T-cell (primary cell): ENCODE measurements at places on chromosomes 5 and 9.

DNA sequence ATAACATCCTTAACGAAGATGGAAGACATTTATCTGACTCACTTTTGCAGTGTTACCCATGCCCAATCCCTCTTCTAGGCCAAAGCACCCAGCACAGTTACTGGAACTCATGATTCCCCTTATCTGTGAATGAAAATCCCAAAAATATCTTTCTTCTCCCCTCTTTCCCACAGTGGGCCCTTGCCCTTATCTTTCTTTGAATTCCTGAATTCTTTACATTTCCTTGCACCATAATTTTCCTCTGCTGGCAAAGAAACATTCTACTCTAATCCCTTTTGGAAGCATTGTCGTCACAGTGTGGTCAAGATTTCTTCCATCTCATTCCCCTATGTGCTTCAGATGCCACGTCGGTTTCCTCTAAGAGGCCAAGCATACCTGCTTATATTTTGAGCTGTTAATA, 135.9 kb upstream of the LIFR start:
- no peak for DNase-seq

DNA sequence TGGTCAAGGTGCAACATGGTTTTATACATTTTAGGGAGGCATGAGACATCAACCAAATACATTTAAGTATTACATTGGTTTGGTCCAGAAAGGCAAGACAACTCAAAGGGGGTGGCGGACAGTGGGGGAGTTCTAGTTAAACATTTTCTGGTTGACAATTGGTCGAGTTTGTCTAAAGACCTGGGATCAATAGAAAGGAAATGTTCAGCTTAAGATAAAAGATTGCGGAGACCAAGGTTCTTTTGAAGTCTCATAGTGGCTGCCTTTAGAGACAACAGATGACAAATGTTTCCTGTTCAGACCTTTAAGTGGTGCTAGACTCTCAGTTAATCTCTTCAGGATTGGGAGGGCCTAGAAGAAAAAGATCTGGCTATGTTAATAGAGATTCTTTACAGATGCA, 47.7 kb upstream of the TTC39B start:
- DNase-seq: no peak

- no peak for DNase-seq
These were observed 21.2 kb downstream of the ANXA1 start for GRCh38 chr9:73172901-73173215.

DNA sequence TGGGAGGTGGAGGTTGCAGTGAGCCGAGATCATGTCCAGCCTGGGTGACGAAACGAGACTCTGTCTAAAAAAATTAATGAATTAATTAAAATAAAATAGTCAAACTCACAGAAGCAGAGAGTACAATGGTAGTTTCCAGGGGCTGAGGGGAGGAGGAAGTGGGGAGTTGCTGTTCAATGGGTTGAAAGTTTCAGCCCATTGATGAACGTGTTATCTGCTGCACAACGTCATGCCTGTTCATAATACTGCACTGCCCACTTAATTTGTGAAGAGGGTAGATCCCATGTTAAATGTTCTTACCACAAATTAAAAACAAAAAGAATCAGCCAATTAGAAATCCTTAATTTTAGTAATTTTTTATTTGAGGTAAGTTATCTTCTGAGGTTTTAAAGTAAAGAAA, 16.4 kb upstream of the RUFY1 start:
- DNase-seq: no peak

DNA sequence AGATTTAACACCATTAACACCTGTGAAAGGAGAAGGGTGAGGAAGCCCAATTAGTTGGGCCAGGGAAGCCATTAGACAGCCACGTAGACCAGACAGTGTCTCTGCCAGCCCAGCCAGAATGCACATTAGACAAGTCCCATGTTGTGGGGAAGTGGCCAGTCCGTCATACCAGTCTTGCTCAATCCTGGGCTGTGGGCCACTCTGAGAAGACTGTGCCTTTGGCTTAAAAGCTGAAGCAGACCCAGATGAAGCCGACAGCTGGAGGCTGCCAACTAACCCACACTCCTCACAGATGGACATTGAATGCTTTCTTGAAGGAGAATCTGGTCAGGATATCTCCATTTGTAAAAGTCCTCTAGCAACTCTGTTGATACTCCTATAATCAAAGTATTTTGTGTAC, 128.5 kb downstream of the CHSY3 start:
- no peak for DNase-seq

DNA sequence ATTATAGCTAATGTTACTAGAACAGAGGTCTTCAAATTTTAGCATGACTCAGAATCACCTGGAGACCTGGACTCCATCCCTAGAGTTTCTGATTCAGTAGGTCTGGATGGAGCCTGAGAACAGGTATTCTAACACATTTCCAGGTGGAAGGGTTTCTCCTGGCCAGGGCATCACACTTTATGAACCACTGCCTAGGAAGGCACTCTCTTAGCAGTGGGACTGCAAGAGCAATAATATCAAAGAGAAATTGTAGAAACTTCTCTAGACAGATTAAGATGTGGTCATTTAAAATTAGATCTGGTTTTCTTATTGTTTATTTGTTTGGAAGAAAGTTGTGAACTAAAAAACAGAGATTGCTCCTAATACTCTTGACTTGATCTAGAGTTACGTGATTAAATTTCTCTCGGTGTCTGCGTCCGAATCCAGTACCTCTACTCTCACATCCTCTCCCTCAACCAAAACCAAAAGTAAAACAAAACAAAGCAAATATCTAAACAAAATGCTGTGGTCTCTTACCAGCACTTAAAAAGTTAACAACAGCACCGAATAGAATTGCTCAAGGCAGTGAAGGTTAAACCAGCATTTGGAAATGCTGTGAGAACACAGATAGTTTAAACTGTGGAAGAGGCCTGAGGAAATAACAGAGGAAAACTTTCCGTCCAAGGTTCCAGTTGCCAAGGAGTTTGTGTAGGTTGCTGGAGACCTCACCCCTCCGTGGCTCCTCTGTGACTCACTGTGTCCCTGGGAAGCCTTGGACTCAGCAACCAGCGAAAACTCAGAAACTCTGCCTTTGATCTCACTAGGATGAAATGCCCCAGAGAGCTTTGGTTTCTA, 193.4 kb downstream of the ARRDC3 start:
- DNase-seq: no peak

DNA sequence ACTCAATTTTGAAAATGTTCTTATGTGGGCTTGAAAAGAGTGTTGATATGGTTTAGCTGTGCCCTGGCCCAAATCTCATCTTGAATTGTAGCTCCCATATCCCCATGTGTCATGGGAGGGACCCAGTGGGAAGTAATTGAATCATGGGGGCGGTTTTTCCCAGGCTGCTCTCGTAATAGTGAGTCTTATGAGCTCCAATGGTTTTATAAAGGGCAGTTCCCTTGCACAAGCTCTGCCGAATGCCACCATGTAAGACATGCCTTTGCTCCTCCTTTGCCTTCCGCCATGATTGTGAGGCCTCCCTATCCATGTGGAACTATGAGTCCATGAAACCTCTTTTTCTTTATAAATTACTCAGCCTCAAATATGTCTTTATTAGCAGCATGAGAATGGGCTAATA, 71.0 kb downstream of the USP20 start:
- DNase-seq: no peak

- no peak for DNase-seq
These were observed 46.6 kb upstream of the C5orf58 start for GRCh38 chr5:170186156-170186555.
